ENCODE measurements at places on chromosomes 1 and 21.
A peak's percentile ranks its signal among the peaks of the same experiment; 100 is the strongest.

DNA sequence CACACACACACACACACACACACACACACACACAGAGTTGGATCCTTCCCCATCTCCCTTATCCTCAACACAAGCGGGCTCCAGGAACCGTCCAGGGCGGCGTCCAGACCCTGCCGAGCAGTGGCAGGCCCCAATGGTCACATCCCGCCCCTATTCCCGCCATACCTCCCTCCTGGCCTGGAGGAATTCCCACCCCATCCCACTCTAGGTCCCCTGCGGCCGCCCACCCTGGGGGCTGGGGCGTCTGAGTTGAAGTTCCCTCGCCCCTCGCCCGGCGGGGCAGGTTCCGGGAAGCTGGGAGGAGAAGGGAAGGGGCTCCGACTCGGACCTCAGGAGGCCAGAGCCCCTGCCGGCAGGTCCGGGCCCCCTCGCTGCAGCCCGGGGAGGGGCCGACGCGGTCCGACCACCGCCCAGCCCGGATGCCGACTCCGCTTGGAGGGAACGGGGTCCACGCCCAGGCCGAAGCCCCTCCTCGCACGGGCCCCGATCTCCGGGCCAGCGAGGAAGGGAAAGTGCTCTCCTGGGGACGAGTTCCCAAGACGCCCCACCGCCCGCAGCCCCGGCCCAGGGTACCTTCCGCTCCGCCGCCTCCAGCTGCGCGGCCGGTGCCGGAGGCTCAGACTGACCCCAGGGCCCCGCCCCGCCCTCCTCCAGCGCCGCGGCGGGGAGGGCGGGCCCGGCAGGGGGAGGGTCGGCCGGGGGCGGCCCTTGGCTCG, at the start of gene RHOC:
RHOC (minus strand) TSS at position 623 of the 716 bp plus-strand sequence. CDS start 3,328 bp downstream, outside the sequence.
- no peak for DNase-seq

DNA sequence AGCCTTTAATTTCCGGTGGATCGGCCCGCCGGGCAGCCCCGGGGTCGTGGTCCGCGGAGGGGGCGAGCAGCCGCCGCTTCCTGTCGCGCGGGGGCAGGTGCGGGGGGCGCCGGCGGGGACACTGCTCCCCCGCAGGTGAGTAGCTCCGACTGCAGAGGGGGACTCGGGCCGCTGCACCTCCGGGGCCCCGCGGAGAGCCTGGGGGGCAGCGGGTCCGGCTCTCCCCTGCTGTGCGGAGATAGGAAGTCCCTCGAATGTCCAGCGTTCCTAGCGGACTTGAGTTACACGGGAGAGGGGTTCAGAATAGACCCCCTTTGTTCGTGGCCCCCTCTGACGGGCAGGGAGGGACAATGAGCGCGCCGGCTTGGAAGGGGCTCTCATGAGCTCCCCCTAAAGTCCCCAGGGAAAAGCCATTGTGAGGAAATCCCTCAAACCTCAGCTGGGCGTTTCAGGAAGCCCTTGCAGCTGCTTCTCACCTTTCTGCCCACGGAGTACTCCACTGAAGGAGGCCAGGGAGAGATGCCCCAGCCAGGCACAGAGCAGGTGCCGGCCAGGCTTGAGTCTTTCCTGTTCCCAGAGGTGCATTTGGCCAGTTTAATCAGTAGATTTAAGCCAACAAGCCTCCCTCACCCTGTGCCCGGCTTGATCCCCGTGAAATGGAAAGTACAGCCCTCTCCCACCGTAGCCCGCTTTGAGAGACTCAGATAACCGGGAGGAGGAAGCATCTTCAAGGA, 925 bp downstream of the PDE9A start:
- peak; percentile 30 for DNase-seq

GRCh38 chr1:229105822-229106525, 164.9 kb upstream of the RAB4A start:
- DNase-seq: no peak

GRCh38 chr1:218274511-218274910, 10.6 kb upstream of the RRP15 start:
- DNase-seq: no peak

DNA sequence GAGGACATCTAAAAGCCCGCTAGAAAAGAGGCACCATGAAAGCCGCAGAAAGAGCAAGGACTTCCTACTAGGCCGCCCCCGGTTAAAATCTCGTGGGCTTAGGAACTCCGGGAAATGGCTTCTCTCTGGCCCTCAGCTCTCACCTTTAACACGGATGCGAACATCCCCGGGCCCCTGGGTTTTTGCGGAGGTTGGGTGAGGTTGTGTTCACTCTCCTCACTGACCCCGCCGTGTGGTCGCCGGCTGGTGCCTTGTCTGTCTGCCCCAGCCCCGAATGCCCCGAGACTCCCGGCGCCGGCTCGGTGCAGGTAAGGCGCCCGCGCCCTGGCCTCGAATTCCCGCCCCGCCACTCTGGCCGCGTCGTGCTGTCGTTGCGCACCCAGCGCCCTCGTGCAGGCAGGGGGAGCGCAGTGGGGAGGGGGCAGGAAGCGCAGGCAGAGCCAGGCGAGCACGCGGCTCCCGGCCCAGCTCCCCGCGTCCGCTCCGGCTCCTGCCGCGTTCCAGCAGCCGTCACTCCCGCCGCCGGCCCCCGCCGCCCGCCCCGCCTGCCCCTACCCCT, at the start of gene SHISAL2A:
SHISAL2A (plus strand) TSS at position 437 of the 559 bp plus-strand sequence. CDS start 326 bp downstream, outside the sequence.
- DNase-seq: no peak

DNA sequence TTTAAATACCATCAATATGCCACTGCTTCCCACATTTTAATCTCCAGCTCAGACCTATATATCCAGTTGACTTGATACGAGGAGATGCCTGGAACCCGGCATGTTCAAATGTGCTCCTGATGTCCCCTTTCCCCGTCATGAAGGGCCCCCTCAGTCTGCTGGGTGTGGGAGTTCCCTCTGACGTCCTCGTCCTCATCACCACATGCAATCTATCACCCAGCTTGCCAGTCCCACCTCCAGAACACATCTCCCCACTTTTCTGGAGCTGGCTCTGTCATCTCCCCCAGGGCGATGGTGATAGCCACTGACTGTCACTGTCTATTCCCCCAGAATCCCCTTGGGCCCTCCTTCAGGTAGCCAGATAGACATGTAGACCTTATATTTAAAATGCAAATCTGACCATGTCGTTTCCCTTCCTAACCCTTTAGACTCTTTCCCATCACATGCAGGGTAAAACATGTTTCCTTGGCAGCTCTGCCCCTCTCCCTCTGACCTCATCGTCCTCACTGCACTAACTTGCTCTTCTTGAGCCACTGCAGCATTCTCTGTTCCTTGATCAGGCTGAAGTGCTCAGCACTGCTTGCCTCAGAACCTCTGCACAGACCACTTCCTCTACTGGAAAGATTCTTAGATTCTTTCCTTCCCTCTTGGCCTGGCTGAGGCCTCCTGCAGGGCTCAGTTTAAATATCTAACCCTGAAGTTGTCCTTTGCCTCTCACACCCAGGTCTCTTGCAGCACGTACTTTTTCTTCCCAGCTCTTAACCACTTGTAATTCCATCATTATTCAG, 7.4 kb downstream of the AZIN2 start:
- no peak for DNase-seq

DNA sequence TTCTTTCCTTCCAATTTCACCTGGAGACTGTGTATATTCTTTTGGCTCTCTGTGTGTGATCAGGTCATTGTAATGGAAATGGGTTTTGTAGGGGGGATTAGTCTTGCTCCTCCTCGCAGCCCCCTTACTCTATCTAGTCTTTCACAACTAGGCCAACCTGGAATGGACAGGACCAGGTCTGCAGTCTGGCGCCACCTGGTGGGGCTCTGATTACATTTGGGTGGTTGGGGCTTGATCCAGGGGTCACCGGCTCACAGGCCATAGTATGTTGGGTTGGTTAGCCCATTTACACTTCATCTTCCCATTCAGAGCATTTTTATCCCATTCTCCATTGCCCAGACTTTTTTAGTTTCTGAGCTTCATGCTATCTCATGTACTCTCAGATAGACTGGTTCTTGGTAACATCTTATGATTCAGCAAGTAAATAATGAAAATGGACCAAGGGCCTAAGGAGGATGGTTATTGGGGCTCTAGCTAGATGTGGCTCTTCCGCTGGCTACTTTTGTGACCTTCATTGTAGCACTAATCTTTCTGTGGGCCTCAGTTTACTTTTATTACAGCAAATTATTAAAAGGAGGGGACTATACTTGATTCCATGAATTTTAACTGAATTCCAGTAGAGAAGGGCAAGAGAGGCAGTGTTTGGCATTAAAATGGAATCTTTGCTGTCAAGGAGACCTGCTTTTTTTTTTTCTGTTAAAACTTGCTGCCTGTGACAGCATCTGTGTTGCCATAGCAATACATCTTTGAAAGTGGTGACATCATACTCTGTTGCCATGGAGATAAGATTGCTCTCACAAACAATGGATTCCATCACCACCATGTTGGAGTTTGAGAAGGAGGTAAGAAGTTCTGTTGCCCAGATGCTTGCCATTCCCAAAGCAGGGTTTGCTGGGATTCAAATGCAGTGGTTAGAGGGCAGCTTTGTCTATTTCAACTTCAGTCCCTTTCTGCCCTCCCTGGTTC, 150.1 kb downstream of the PLXNA2 start:
- peak; percentile 50 for DNase-seq

Measured in HepG2 (cell line).